ENCODE measurements at places on chromosomes 16 and 17.

DNA sequence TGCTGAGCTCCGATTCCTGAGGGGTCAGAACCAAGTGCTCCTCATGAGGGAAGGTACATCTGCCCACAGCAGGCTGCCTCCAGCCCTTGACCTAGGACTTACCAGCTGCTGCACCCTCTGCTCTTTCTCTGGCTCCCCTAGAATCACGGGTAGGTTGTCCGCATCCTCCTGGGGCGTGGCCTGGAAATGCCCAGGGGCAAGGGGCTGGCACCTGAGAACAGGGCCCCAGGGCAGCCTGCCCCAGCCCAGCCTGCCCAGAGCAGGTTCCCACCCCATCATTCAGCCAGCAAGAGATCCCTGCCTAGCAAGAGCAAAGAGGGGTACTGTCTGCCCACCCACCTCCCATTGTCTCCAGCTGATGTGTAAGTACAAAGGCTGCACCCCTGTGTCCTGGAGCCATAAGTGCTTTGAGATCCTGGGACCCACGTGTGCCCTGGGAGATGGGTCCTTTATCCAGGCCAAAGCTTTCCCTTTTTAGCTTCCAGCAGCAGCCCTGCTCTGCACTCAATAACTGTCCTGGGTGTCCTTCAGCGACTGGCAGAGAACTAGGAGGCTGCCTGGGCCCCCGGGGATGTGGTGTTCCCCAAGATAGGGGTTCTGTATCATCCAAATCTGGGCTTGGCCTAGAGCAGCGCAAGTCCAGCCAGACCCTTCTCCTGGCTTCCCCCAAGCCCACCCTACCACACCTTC is 5.1 kb downstream of the TSPOAP1 start:
- no peak for DNase-seq

- DNase-seq, result no peak
Measured at GRCh38 chr17:49548506-49549310, 27.0 kb upstream of the NXPH3 start.

GRCh38 chr16:4744555-4745273 is 10.4 kb downstream of the DNAAF8 start:
- DNase-seq, result no peak

DNA sequence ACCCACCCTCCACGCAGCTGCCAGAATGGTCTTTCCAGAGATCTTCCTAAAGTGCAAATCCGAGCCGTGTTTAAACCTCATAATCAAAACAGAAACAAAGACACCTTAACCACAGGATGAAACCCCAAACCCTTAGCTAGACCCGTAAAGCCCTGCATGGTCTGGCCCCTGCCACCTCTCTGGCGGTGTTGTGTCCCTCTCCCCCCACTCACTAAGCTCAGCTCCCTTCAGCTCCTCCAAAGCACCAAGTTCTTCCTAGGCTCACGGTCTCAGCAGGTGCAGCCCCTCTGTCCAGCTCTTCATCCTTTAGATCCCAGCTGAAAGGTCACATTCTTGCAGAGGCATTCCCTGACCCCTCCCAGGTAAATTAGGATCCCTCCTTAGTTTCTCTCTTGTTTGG is 4.4 kb upstream of the NXPH3 start:
- no peak for DNase-seq

DNA sequence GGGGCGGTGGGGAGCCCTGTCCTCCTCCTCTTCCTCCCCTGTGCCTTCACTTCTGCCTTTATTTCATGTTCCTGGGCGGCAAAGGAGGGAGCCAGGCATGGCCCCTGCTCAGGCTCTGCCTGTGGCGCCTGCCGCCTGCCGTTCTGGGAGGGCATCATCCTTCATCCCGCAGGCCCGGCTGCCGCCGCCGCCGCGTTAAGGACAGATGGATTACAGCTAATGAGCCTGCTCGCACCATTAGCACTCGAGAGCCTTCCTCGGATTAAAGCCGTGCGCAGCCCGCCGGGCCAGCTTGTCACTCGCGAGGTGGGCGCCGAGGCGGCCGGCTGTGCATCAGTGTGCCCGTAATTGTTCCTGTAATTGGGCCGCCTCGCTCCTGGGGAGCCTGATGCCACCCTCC is 127.7 kb upstream of the GSE1 start:
- no peak for DNase-seq

DNA sequence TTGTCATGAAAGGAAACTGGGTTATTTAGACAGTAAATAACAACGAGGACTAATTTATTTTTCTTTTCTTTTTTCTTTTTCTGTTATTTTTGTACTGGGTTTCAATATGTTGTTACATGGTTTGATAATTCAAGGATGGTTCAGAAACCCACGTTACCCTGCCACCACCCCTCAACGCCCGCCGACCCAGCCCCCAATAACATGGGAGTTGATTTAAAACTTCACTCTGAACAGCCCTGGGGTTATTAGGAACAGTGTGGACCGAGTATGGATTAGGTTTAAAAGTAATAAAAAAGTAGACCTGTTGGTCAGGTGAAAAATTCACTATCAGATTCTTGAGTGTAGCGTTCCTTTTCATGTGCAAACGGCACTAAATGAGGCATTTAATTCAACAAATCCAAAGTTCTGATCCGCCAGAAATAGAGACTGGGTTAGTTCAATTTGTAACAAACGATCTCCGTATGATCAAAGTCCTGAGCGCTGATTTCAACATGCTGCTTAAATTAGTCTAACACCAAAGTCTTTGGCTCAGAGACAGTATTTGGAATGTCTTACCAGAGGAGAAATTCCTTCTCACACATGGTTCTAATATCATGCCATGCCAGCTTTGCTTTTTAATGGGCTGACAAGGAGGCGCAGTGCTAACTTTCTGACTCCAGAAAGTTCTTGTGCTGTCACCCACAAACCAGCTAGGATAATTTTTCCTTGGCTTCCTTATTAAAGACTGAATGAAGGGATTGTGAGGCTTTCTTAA is 173.1 kb upstream of the IRX3 start:
- DNase-seq, result no peak

GRCh38 chr17:37493249-37494027 is 3.7 kb downstream of the DUSP14 start:
- no peak for DNase-seq

GRCh38 chr17:60622961-60623360 is 23.0 kb downstream of the PPM1D start:
- no peak for DNase-seq

DNA sequence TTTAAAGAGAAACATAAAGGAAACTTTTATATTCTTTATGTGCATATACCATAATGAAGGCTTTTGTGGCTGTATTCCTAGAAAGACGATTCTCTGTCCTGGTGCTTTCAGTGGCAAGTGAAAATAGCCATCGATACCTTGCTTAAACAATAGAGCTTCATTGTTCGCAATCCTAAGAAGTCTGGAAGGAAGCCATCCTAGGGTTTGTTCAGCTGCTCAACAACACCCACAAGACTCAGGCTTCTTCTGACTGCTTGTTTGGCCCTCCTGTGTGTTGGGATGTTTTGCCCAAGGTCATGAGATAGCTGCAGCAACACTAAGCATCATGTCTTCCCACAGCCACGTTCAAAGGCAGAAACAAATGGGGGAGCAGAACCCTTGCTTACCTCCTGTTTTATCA is 36.1 kb upstream of the COX10 start:
- DNase-seq, result no peak

GRCh38 chr17:4189280-4189679 is 46.3 kb downstream of the CYB5D2 start:
- peak; percentile 6 for DNase-seq

DNA sequence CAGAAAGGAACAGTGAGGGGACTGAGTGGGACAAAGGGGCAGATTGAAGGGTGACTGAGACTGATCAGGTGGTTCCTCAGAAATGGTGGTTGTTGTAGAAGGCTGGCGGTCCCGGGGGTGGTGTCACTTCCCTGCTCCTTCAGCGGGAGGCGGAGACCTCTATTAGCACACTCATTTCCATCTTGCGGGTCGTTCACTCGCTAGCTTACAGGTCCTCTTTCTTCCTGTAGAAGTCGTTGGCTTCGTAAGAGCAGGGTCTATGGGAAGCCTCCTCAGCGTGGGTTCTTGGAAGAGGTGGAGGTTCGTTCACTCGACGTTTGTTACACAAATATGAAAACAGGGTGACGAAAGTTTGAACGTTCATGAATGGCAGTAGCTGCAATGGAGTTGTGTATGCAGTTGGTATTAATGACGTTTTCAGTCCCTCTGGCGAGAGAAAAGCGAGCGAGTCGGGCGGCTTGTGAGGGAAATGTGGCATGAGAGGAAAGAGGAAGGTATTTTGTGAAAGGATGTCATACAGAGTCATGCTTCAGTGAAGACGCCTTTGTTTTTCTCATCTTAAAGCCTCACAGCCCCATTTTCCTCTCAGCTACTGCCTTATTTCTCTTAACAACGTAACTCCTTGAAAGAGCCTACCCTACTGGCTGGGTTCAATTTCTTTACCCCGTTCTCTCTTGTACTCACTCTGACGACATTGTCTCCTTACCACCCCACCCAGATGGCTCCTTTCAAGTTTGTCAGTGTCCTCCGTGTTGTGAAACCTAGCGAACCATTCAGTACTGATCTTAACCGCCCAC is 667 bp downstream of the EFCAB13 start:
- DNase-seq, result peak; percentile 52

GRCh38 chr17:77233635-77234334 is 93.0 kb downstream of the SEC14L1 start:
- DNase-seq, result no peak

DNA sequence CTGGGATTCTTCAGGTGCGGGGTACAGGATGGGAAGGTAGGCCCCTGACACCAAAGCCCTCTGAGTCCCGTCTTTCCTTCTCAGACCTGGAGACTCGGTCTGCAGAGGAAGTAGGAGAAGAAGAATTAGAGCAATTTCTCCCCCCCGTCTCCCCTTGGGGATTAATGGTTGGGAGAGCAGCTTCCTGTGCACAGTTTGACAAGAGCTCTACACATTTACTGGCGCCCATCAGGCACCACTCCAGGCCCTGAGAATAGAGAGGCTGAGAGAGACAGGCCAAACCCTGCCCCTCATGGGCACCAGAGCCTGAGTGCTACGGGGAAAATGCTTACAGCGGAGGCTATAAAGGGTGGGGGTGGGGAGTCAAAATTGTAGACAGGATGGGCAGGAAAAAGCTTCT is 3.5 kb upstream of the C16orf74 start:
- DNase-seq, result no peak

DNA sequence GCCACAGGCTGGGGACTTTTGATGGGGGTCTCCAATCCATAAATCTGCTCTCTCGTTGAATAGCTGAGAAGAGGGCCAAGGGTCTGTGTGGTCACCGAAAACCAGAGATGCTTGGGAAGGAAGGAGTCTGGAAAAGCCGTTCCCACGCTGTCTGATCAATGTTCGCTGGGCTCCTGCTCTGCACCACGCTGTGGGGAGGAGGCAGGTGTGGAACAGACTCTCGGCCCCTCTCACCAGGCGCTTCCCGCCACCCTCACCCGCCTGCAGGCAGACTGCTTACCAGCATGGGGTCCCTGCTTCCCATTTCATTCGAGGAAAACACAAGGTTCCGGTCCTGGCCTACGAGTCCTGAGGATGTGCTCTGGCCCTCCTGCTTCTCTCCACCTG is 702 bp upstream of the ALDH3A1 start:
- DNase-seq, result no peak

DNA sequence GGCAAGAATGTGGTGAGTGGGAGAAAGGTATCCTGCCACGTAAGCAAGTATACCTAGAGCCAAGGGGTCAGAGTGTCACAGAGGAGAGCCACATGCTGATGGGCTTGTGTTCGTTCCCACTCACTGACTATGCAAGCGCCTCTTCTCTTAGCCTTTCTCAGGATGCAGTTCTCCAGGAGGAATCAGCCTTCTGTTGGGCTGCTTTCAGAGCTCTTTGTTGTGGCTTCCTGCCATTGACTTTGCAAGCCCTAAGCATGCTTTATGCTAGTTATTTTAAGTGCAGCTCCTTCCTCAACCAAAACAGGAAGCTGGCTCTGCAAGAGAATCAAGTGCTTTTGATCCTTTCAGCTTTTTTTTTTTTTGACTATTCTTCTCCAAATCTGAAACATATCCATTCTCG is 66.6 kb downstream of the SIAH1 start:
- DNase-seq, result peak; percentile 55

- no peak for DNase-seq
Measured at GRCh38 chr16:85239239-85239638, 127.0 kb upstream of the CIBAR2 start.

- no peak for DNase-seq
Measured at GRCh38 chr17:42537826-42538451, 1.9 kb downstream of the NAGLU start.

DNA sequence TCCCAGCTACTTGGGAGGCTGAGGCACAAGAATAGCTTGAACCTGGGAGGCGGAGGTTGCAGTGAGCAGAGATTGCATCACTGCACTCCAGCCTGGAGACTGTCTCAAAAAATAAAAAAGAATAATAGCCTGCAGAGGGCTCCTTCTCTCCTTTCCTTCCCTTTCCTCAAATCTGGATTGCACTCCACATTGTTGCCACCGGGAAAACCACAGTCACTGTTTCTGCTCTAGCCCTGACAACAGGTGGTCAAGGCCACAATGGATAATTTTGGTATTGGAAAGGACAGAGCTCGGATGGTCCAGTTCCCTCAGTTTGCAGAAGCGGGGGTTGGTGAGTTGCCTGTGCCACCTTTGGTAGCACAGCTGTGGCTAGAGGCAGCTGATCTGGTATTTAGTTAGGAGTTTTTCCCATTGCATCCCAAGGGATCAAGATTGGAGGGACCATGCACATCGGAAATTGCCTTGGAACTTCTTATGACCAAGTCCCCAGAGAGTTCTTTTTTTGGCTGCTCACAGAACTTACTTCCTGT is 44.7 kb upstream of the PRSS54 start:
- no peak for DNase-seq

GRCh38 chr17:18039535-18040260 is 490 bp downstream of the GID4 start:
- no peak for DNase-seq

DNA sequence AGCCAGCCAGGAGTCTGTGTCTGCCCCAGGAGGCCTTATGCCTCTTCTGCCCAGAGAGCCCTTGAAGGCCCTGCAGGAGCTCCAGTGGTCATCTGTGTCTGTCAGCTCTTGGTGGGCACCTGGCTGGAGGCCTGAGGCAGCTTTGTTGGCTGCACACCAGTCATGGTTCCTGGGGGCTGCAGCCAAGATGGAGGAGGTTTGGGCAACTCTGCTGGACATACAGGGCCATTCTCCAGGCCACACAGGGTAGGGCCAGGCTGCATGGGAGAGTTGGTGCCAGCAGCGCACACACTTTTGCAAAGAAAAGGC is 29.4 kb downstream of the B9D1 start:
- DNase-seq, result no peak

GRCh38 chr17:29039764-29040598 is 3.0 kb upstream of the PIPOX start:
- DNase-seq, result no peak

GRCh38 chr16:54291656-54292487 is 5.3 kb upstream of the IRX3 start:
- DNase-seq, result no peak
